ENCODE measurements at places on chromosomes 13 and 19.

DNA sequence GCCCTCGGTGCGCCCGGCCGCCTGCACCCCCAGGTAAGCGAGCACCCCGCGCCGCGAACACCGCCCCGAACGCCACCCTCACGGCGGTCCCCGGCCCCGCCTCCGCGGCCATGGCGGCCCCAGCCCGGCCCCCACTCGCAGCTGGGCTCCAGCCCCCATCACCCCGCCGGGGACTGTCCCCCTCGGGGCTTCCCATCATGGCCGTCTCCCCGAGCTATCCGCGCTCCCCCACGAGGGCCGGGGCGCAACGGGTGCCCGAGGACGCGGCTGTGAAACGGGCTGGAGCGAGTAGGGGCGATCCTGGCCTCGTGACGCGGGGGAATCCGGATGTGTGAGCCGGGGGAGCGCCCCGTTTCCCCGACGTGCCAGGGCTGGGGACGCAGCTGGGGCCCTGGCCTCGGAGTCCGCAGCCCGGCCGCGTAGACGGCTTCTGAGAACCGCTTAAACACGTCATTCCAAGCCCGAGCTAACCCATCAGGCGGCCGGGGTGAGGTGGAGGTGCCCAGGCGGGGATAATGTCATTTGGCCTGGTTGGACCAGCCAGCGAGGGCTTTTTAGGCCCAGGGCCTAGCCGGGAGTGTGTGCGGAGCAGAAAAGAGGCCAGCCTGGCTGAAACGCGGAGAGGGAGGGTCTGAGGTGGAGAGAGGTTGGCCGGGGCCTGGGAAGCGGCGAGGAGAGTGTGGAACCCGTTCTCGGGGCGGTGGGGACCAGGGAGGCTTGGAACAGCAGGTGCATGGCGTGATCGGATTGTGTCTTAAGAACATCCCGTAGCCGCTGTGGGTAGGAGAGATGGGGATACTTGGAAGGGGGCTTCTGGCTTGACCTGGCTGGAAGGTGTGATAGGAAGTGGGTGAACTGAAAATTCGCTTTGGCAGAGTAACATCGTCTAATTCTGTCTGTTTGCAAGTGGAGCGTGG, 550 bp downstream of the CERS4 start:
- DNase-seq: peak; percentile 81

- no peak for DNase-seq
Observed at GRCh38 chr19:40754611-40755247, 3.7 kb downstream of the SNRPA start.

DNA sequence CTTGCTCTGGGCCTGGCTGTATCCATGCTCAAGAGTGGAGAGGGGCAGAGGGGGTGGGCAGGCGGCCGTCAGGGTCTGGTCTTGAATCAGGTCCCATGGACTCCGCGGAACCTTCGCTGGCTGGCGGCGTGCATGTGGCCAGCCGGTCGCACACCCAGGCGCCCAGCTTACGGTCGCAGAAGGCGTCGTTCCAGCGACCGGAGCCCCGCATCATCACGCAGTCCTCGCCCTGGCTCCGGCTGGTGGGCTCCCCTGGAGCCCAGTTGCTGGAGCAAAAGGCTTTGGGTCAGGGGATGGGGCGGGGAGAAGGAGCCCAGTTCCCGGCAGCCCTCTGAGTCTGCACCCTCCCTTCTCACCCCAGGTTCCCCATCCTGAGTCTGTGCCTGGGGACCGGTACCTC, 8.5 kb downstream of the TRAPPC5 start:
- no peak for DNase-seq

DNA sequence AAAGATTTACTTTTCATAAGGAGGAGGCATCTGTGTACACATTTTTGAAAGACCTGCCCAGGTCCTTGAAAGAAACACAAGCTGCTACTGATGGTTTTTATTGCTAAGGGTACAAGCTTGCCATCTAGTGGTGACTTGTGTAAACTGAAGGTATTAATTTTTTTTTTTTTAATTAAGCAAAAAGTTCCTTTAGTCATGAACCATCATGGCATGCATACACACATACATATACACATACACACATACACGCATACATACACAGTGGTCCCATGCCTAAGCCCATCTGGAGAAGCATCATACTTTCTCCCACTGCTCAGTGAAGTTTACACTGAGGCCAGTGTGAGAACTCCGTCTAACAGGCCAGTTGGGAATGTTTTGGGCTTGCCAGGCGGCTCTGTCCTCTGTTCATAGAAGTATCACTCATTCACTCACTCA, 312.5 kb downstream of the DCLK1 start:
- DNase-seq: no peak

Data from Right ventricle myocardium inferior (tissue), 1 donor.